ENCODE measurements at places on chromosomes 1 and 21.

DNA sequence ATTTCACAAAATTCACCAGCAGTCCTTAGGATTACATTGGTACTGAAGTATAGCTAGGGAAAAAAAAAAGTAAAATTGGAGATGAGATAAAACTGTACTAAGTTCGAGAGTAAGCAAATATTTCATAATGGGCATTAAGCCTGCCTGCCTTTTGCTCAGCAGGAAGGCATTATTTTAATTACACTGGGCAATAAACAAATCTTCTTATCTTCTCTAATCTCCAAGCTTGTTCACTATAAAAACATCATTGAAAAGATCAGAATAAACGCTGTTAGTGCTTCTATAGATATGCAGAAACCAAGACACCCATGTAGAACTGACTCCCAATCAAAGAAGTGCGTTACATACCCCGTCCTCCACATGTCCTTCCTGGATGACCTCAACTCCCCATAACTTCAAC is 174.2 kb upstream of the CHODL start:
- DNase-seq: no peak

DNA sequence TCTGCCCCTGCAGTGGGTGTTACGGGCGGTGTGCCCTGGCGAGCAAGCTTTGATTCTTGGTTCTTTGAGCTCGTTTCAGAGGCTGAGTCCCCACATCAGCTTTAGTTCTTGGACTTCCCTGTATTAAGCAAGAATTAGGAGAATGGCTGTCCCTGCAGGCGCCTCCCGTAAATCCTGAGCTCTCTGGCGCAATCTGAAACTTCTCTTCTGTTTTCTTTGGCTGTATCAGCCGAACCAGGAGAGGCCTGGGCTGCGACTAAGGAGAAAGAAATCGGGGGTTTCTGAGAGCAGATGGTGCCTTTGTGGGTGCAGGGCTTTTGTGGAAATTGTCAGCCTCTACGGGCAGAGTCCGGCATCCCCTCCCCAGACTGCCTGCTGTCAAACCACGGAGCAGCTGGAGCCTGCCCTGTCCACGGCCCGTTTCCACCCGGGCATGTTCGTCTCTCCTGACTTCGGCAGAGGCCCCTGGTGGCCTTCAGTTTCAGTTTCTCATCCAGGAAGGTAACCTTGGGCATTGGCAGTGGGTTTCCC is 17.9 kb downstream of the CSTB start:
- peak; percentile 53 for DNase-seq

- no peak for DNase-seq
These were observed 133.3 kb downstream of the NPHP4 start for GRCh38 chr1:5858844-5859407.

DNA sequence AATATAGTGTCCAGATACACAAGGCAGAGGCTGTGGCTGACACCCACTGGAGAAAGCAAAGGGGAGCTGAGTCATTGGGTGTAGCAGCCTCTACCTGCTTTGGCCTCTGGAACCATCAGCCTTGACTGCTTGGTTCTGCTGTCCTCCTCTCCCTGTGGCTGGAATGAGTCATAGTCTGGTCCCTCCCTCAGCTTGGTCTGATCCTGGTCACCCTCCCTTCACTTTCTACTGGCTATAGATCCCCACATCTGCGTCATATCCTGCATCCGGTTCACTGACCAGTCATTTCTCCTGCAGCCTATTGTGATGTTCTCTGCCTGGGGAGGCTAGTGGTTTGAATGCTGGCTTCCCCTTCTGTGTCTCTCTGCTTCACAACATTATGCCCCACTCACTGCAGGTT is 372.8 kb upstream of the DAB1 start:
- DNase-seq: peak; percentile 35

DNA sequence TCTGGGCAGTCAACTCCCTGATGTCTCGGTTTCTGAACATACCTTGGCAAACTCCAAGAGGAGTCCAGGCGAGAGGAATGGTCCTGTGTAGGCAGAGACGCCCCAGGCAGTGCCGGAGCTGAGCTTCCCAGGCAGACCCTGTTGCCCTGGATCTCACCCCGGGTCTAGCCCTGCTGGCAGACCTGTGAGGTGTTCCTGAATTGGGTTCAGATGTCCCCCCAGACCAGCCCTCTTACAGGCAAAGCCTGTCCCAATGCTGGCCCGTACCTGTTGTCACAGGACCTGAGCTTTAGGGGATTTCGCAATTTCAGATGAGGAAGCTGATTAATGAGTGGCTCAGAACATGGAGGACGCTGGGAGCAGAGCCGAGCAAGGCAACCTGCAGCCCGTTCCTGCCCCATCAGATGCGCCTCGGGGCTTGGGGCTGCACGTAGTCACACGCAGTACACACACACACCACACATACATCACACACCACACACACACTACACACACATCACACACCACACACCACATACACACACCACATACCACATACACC is 38.5 kb upstream of the PDE9A start:
- DNase-seq: no peak

- DNase-seq: no peak
These were observed 103.1 kb downstream of the C1orf21 start for GRCh38 chr1:184489908-184490307.

- peak; percentile 74 for DNase-seq
These were observed 2.2 kb upstream of the CRABP2 start for GRCh38 chr1:156707417-156708217.

GRCh38 chr1:108826081-108826635 is 30.7 kb downstream of the AKNAD1 start:
- no peak for DNase-seq

DNA sequence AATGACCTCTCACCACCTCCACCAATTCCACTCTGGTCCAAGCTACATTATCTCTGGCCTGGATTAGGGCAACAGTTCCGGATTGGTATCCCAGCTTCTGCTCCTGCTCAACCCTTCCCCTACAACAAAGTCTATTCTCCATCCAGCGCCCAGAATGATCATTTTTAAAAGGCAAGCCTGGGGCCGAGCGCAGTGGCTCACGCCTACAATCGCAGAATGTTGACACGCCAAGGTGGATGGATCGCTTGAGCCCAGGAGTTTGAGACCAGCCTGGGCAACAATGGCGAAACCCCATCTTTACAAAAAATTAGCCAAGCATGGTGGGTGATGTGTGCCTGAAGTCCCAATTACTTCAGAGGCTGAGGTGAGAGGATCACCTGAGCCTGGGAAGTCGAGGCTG is 2.2 kb downstream of the LYST start:
- DNase-seq: no peak

GRCh38 chr1:19086176-19086875 is 123.7 kb downstream of the UBR4 start:
- DNase-seq: no peak

- no peak for DNase-seq
These were observed 62.9 kb downstream of the CLSTN1 start for GRCh38 chr1:9760824-9761223.

DNA sequence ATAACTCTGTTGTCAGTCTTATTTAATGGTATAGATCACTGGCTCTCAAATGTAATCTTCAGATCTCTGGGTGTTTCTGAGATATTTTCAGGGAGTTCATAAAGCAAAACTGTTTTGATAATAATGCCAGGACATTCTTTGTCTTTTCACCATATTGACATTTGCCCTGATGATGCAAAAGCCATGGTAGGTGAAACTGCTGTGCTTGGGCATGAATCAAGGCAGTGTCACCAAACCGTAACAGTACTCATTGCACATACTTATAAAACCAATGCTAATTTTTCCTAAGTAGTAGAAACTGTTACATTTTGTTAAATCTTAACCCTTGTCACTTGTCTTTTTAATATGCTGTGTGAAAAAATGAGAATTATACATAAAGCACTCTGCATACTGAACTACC is 76.0 kb downstream of the RPS6KC1 start:
- DNase-seq: no peak

GRCh38 chr1:196309386-196309785 is 298.9 kb downstream of the KCNT2 start:
- DNase-seq: peak; percentile 17

DNA sequence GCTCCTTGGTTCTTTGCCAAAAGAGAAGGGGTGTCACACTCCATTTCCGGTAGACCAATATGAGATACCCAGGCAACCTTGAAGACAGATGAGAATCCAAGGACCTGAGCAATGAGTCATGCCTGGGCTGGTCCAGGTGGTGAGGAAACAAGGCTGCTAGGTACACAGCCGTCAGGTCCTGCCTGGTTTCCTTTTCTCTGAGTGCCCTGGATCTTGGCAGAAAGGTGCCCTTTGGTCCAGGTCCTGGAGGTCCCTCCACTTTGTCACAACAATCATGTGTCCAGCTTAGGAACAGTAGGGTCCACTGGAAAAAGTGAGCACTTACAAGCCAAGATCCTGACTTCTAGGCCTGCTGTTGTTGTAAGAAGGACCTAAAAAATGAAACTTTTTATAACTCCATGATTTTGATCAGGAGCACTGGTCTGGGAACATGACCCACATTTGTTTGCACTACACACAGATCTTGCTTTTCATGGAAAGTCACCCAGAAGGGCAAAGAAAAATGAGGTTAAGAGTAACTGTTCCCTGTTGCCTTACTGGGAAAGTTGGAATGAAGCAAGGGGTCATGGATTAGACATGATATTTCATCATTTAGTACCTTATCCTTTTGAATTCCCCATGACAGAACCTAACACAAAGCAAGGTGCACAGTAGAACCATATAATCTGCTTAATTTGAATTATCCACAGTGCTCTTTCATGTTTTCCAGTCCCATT is 94.7 kb downstream of the PAPPA2 start:
- DNase-seq: no peak

- DNase-seq: no peak
These were observed 20.2 kb upstream of the RALGPS2 start for GRCh38 chr1:178704833-178705232.

DNA sequence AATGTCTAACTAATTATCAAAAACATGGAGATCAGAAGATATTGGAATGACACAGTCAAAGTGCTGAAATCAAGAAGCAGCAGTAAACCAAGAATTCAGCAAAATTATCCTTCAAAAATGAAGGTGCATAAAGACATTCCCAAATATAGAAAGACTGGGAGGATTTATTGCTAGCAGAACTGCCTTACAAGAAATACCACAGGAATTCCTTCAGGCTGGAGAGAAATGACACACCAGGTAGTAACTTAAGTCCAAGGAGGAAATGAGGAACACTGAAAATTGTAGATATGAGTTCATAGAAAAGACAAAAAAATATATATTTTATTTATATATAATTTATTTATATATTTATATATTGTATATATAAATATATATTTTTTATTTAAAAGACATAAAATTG is 217.2 kb downstream of the RPS6KC1 start:
- peak; percentile 13 for DNase-seq

GRCh38 chr1:2548068-2548589 is 8.0 kb upstream of the TNFRSF14 start:
- DNase-seq: peak; percentile 81

DNA sequence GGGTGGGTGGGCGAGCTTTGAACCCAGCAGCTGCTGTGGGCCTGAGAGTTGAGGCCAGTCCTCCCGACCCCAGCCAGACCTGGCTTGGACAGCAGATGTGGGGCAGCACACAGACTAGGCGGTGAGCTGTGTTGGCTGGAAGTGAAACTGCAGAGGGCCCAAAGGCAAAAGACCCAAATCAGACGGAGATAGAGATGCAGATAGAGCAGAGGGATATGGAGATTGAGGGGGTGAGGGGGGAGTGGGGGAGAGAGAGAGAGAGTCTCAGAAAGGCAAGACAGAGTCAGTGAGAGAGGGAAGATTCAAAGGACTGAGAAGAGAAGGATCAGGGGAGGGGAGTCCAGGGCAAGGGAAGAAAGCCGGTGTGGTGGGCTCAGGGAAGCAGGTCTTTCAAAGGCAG is 17.0 kb upstream of the POU3F1 start:
- DNase-seq: no peak

DNA sequence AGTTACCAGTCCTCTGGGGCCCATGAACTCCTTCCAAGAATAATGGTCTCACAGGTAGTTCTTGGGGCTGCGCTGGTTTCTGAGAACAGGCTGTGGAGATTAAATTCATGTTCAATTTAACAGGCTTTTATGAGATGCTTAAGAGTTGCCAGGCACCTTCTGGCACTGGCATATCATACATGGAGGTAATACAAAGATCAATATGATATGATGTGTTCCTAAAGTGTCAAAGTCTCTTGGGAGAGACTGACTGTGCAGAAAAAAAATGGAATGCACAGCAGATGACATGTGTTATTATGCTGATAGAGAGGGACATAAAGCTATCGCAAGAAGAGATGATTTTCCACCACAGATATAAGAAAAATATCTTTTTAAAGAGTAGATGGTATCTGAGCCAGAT is 6.8 kb downstream of the CYP2J2 start:
- DNase-seq: no peak

DNA sequence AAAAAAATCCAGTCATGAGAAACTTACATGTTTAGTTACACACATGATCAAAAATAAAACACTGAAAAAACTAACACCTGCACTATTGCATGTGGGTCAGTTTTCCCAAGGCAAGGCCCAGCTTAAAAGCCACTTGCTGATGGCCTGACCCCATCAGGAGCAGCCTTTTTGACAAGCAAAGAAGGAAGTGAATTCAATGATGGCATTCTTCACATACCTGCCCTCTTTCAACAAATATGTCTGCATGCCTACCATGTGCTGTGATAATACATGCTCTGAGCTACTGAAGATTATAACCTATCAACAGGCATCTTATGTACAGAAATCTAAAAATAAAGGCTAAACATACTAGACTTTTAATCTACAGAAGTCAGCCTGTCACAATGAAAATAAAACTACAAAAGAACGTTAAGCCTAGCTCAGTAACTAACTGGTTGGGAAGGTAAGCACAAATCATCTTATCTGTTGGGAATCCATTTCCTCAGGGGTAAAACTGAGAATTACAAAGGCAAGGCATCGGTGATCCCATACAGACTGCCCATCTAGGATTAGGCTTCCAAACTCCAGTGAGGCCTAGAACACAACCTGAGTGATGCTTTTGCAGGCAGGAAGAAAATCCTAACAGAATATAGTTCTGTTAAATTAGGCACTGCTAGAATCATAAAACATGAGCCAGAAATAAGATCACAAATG is 14.5 kb downstream of the SORT1 start:
- no peak for DNase-seq

GRCh38 chr1:206685769-206686477 is 1.2 kb downstream of the MAPKAPK2 start:
- peak; percentile 70 for DNase-seq

DNA sequence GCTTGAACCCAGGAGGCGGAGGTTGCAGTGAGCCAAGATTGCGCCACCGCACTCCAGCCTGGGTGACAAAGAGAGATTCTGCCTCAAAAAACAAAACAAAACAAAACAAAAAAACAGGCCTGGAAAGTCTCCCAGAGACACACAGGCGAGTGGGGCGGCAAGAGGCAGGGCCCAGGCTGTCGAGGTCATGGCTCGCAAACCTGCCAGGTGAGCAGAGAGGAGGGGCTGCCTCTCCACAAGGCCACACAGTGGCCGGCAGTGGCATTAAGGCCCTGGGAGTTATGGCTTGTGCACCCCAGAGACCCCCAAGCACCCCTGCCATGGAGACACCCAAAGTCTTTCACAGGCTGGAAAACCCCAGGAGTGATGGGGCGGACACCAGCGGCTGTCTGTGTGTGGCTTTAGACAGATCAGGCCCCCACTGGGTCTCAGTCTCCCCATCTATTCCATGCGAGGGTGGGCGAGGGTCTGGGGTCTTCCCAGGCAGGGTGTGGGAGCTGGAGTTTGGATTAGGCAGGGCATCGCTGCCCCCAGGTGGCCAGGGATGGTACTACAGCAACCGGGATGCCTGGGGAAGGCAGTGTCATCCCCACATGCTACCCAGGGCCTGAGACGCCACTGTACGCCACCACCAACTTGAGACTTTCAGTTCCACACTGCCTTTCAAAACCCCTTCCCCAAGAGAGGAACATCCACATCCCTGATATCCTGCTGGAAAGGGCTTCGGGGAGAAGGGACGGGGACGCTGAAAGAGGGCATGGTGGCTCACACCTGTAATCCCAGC is 7.3 kb upstream of the CTRC start:
- peak; percentile 80 for DNase-seq

- no peak for DNase-seq
These were observed 882.9 kb upstream of the B3GALT2 start for GRCh38 chr1:194069168-194069830.

Measured in AG08395 (cell line).